ENCODE measurements at places on chromosomes 16 and 17.
A peak's percentile ranks its signal among the peaks of the same experiment; 100 is the strongest.

DNA sequence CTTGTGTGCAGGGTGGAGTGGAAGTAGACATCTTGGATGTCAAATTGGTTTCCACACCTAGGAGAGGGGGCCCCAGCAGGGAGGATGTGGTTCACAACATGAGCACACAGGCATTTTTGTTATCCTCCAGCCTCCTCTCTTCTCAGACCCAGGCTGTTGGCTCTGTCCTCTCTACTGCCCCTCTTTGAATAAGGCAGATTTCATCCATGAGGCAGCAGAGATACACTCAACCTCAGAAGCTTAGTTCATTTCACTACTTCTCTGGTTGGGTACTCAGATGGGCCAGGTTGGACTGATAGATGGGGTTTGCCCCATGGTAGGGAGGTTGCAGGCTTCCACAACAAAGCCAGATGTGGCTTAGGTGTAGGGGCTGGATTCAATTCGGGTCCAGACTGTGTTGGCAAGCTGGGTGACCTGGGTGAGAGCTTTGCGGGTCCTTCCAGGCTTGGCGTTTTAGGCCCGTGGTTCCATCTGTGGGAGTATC lies 22.2 kb upstream of the NFATC3 start:
- no peak for DNase-seq

DNA sequence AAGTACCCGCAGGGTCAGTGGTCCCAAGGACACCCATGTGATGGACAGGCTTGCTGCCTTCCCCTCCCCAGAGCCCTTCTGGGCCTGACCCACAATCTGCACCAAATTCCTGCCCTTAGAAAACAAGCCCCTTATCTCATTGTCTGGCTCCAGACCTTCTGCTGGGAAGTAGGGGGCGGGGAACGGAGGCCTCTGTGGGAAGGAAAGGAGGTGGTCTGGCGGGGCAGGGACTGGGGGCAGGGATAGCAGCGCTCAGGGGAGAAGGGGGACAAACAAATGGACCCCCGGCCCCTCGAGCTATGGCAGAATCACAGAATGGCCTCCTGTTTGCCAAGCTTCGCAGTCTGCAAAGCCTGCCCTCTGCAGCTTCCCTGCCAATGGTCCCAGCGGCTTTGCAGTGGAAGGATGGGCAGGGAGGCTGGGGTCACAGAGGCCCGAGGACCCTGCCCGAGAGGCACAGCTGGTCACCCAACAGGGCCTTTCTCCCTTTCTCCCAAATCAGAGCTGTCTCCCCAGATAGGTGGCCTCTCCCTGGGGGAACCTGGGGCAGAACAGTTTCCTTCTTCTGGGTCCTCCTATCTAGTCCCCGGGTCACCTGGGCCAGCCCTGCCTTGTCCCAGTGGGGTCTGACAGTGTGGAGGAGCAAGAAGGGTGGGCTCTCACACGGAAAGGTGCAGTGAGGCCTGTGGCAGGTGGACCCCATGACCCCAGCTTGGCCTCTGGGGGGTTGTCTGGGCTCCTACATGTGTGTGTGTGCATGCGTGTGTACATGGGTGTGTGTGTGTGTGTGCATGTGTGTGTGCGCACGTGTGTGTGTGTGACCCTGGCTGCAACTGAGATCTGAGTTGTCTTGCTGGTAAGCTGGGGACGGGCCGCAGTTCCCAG lies 25.5 kb downstream of the TMEM235 start:
- DNase-seq = no peak

- no peak for DNase-seq
These were observed 28.0 kb downstream of the GNA13 start for GRCh38 chr17:65028545-65028843.

- no peak for DNase-seq
These were observed 58.7 kb upstream of the DLX4 start for GRCh38 chr17:49910094-49910857.

GRCh38 chr17:52158450-52159042 lies at the start of gene CA10:
Gene CA10 (minus strand): TSS chr17:52158714.
- DNase-seq = peak; percentile 91

GRCh38 chr16:19133600-19133999 lies 19.8 kb downstream of the ITPRIPL2 start:
- DNase-seq = no peak

Data from G401 (cell line).